Thoracic aorta (tissue), 2 donors: ENCODE measurements at places on chromosomes 2 and 18.

DNA sequence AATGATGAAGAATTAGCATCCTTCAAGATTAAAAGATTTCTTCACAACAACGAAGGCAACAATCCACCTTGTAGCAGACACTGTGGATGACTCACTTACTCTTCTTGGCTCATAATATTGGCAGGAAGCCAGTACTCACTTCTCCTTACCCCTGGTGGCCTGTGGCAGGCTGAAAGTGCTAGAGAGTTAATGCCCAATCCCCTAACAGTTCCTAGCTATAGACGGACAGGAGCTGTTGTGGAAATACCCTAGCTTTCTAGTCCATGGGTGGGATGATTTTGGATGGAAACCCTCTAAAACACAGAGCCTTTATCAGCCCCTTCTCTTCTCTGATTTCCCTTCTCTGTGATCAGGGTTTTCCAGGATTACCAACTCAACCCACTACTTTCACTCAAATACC, 128.6 kb upstream of the NYAP2 start:
- DNase-seq, result no peak

DNA sequence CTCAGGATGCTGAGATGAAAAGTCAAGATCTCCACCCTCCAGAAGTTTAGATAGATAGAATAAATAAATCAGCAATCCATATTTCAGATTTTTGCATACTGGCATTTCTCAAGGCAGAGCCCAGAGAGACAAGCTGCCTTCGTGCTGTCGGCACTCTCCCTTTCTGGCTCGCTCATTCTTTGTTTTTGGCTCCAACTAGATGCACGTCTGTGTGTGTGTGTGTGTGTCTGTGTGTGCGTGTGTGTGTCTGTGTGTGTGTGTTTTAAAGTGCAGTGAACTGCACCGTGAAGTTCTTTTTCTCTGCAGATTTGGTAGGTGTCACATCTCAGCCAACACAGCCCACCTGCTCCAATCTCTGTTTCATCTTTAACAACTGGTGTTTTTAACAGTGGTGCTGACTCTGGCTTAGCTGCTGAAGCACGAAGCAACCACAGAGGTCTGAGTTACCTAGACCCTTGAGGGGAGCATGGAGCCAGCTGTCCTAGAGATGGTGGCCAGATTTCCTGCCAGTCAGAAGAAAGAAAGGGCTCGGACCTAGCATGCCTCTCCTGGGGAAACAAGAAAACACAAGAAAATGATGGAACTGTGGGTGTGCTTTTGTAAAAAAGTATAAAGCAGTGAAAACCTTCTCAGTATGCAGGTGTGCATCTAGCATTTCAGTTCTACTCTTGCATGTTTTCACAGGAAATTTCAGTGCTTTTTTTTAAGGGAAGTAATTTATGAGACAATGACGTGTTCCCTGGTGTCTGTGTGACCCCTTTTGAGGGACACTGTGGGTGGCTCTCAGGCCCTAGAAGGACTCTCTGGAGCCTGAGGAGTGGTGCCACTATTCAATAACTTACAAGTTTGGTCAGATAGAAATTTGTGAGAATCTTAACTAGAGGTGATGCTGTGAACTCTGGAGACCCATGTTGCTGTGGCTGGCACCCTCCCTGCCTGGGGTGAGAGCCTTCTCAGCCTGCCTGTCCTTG, 364.3 kb downstream of the RNF144A start:
- DNase-seq, result no peak

- DNase-seq, result no peak
Observed at GRCh38 chr2:56199492-56199891, 15.7 kb downstream of the CCDC85A start.

DNA sequence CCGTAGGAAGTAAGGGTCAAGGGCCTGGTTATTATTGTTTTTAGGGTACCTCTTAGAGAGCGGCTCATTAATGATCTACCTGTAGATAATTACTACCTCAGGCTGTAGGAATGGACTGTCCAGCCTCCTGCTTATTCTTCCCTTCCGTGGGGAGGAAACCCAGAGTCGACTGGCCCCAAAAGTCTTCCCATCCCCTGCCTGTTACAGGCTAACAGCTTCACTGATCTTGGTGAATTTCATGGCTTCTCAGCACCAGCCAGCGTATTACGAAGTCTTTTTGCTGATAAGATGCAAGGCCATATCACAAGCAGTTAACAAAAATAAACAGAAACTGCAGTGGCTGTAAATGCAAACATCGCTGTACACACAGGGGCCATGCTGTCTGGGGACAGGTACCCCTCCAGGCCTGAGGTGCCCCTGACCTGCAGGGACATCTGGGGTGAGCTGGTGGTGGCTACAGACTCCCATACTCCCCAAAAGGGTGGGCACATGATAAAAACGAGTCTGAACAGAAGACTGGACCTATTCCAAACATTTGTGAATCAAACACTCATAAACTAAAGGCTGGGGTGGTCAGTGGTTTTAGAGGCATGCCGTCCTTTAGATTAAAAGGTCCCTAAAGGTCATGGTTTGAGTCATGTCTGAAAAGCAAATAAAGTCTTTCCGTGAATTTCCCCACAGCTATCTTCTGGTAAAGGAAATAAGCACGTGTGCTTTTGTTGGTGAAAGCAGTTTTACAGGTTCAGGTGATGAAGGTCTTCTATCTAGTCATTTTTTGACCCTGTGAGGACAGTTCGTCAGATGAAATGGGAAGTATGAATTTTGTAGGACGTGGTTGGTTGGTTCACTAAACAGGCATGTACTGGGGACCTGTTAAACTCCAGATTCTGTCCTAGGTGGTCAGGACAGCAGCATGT, 36.7 kb downstream of the TTC39C start:
- no peak for DNase-seq

GRCh38 chr2:86498468-86499260, 57.5 kb downstream of the KDM3A start:
- no peak for DNase-seq

DNA sequence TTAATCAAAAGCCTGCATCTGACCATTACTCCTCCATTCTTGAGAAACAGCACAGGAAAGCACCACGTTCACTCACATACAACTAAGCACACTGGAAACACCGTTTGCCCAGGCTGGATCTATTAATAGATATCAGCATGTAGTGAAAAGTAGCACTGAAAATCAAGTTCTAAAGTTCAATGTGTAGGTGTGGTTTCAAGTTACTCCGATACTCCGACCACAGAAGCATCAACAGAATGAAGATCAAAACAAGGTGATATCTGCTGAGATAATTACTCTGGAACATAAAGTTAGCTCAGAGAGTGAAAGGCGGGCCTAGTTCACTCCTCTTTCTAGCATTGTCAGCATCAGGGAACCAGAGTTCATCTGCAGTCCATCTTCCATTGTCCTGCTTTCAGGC, 1367.4 kb upstream of the ACVR2A start:
- DNase-seq, result no peak
